ENCODE measurements at places on chromosomes 11 and 22.

DNA sequence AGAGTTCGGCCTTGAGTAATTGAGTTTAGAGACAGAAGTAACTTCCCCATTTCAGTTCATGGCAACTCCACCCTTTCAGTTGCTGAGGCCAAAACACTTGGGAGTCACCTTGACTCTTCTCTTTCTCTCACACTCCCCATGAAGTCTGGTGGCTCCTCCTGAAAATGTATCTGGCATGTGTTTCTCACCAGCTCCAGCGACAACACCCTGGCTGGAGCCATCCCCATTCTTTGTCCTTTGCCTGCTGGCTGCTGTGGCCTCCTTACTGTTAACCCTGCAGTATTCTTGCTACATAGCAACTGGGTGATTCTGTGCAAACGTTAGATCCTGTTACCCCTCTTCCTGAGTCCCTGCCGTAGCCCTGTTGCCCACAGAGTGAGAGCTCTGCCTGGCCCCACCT, 23.8 kb downstream of the SLC6A5 start:
- DNase-seq: no peak

DNA sequence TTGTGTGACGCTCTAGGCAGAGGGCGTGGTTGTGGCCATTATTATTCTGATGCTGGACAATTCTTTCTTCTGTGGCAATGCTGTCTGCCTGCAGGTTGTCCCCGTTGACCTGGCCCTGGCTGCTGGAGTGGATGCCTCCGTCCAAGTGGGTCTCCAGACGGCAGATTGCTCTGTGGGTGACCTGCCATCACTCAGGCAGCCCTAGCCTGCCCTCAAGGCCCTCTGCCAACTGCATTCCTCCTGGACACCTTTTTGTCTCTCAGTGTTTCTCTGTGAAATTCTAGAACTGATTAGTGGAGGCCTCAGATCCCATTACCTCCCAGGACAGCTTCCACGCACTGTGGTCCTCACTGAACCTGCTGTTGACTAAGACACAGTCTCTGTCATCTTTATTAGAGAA, 86.7 kb downstream of the TBC1D22A start:
- DNase-seq: no peak

GRCh38 chr22:43811777-43812148, 342 bp downstream of the EFCAB6 start:
- DNase-seq: no peak

DNA sequence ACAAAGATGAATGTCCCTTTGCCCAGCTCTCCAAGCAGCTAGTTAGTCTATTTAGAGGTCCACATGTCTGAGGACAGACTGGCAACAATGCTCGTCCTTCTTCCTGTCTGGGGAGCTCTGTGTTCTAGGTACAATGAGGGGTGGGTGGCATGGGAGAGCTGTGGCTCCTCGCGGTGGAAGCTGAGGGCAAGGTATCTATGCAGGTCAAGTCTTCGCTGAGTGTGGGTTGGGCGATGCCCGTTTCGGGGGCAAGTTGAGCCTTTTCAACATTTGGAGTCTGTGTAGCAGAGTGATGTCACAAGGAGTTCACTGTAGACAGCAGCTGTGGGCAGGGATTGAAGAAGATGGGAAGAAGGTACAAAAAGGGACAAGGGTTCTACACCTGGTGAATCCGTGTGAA, 163.2 kb downstream of the FEZ1 start:
- no peak for DNase-seq

- no peak for DNase-seq
Measured at GRCh38 chr11:64705501-64705900, 17.5 kb downstream of the NRXN2 start.

GRCh38 chr11:61102667-61103571, 630 bp downstream of the CD5 start:
- DNase-seq: no peak

Measured in NCI-H2081 (cell line).